ENCODE measurements at places on chromosomes 7 and 10.

DNA sequence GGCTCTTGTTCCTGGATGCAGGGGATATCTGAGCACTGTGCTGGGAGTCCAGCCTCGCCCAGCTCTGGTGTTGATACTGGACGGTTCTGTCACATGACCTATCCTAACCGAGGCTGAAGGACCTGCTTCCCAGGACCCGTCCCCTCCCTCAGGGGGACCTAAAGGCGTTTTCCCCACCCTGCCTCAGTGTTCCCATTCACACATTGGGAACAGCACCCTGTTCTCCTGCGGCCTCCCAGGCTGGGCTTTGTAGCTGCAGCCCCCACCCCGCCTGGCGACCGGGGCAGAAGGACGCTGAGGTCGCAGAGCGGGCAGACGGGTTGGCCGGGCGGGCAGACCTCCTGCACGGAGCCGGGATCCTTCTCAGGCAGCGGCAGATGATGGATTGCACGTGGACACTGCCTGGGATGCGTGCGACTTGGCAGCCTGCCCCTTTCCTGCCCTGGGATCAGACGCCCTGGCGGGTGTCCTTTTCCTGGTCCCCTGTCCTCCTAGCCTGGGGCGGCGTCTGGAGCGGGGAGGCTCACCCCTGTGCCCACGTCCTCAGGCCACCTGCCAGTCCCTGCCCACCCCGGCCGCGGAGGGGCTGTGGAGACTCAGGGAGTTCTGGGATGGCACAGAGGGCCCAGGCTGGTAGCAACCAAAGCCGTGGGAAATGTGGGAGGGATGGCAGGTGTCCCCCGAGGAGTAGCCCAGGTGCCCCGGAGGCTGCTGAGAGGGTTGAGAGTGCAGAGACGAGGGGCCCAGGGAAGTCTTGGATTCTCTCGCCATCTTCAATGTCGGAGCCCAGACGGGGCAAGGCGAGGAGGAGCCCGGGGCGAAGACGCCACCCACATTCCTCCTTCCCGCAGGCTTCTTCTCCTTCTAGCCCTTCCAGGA, 17.2 kb upstream of the PSMG3 start:
- DNase-seq, result no peak

DNA sequence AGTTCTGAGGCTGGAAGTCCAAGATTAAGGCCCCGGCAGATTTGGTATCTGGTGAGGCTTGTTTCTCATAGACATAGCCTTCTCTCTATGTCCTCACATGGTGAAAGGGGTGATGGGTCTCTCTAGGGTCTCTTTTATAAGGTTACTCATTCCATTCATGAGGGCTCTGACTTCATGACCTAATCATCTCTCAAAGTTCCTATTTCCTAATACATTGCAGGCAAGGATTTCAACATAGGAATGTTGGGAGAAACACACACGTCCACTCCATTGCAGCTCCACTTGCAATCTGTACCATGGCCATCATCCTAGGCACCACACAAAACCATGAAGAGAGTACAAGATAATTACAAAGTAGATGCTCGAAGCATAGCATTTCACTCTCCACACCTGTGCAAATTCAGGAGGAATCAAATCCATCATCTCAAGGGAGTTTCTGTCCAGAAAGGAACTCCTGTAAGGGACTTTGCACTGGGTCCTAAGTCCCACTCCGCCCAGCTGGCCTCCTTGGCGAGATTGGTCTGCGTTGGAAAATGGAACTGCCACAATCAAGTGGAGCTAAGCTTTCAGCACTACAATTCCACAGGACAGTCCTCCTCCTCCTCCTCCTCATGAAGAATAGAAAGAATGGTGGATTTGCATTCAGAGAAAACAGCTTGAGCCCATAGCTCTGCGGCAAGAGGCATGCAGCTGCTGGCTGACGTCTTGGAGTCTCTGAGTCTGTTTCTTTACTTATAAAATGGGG, 8.8 kb downstream of the DDC start:
- DNase-seq, result no peak

- peak; percentile 35 for DNase-seq
Observed at GRCh38 chr10:5960070-5960972, 17.0 kb downstream of the IL15RA start.

- DNase-seq, result no peak
Observed at GRCh38 chr7:148615085-148615730, 24.6 kb downstream of the C7orf33 start.

- DNase-seq, result no peak
Observed at GRCh38 chr7:112556633-112557032, 75.8 kb downstream of the LSMEM1 start.

All from HTR-8/SVneo (cell line).